ENCODE measurements at places on chromosomes 12 and 14. TPM values are rescaled to one million over a fixed set of nuclear protein-coding genes. Genes with fewer than 3 reads are reported as not detected.
A peak's percentile ranks its signal among the peaks of the same experiment; 100 is the strongest.

GRCh38 chr12:93904124-93904523, 226.9 kb downstream of the CRADD start:
- DNase-seq, result no peak

DNA sequence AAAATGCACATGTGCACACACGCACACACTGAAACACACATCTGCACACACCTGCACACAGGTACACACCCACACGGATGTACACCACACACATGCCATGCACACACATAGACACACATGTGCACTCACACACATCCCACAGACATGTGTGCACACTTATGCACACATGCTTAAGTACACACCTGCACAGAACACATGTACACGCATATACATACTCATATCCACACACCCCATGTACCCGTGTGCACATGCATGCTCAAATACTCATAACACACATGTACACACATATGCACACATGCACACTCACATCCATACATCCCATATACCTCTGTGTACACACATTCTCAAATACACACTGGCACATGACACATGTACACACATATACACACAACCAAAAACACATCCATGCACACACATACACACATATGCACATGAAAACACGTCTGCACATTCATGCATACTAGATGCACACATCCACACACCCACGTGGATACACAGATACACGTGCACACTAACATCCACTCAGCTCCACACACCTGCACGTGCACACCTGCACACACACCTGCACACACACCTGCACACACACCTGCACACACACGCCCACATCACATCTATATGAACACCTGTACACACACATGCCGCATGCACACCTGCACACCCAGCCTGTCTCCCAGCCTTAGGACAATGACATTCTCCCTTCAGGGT, 336.7 kb downstream of the ADGRD1 start:
- no peak for DNase-seq

DNA sequence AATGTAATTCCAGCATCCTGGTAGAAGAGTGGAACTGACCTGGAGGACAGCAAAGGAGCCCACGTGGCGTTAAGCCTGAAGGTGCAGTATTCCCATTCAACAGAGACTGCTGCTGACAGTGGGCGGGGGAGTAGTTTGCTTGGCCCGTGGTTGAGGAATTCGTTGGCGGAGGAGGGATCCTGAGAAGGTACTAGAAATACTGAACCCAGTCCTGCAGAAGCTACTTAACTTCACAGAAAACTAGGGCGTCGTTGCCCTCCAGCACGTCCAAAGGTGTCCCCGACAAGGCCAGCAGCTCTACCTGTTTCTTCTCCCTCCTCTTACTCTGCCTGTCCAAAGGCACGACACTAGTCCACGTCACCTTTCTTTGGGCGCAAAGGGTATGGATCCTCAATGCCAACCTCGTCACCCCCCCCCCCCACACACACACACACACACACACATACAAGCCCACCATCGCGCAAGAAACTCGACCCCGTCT, 303 bp downstream of the PUS7L start:
- DNase-seq, result no peak

GRCh38 chr12:55637467-55637866, 775 bp downstream of the OR10P1 start:
- DNase-seq, result no peak

DNA sequence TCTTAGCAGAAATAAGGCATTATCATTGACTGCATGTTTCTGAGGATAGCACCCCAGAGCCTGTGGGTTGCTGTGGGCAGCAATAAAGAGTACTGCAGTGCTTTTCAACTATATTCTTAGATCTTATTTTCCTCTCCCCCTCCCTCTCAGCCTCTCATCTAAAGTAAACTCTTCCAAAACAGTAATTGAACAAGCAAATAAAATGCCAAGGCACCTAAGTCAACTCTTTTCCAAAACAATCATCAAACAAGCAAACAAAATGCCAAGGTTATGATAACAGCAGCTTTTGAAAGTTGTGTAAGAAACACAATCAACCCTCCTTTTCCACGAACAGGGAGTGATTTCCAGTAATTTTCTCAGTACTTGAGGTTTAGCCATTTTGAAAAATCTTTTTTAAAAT, 1542.6 kb downstream of the AACS start:
- no peak for DNase-seq

DNA sequence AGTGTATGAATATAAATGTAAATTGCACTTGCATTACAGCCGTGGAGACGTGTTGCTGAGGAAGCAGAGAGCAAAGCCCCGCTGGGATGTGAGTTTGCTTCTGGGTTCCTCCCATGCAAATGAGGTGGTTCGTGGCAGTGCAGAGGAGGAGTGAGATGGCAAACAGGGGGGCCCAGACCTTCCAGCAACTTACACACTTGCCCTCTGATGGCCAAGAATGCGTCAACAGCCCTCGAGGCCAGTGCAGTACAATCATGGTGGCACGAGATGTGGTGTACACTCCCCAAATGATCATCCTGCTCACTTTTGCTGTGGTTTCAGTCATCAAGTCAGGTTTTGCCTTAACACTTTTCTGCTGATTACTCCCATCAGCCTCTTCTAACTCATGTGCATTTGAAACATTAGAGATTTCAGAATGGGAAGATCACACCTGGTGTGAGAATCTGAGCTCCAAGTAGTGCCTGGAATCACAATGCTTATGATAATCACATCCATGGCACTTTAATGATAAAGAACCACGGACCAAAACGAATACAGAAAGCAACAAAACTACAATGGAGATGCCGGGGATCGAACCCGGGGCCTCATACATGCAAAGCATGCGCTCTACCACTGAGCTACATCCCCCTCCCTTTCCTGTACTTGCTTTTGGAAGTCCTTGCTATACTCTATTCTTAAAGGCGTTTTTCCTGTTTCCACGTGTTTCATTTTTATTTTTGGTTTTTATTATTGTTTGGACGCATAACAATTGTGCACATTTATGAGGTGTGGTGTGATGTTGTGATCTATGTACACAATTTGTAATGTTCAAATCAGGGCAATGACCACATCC, 7.0 kb upstream of the UBC start:
- DNase-seq, result no peak

Gene BCL7A
- 9.8 TPM for total RNA-seq

GRCh38 chr12:13368971-13369370, 172.4 kb downstream of the EMP1 start:
- no peak for DNase-seq

- DNase-seq, result no peak
Observed at GRCh38 chr12:57622293-57623245, 10.4 kb downstream of the B4GALNT1 start.

Gene ESR2
- 0.05 TPM for total RNA-seq

DNA sequence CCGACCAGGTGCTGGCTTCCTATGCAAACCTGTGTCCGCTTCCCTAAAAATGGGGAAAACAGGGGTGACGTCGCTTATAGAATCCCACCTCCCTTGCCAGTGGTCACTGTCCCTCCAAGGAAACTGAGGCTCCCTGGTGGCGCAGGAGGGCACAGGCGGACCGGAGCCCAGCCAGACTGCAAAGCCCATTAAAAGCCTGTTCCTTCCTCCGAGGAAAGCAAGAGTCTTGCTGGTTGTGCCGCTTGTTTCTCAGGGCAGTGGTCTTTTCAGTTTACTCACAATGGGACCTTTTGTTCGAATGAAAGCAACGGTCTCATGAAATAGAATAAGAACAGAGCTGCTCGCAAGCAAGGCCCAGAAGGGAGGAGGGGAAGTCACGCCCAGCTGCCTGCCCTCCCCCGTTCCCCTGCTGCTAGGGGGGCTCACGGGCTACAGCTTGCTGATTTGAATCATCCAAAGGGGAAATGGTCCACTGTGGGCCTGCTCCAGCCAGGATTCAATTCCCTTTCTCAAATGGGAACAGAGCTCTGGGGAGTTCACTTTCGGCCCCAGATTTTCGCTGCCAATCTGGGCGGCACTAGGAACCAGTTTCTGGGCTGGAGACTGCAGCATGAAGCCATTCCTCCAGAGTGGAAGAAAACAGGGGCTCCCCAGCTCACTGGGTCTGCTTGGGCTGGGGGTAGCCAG, 4.6 kb upstream of the SELPLG start:
- DNase-seq, result no peak

Gene PMCH
- not detected for total RNA-seq

Gene RHEBL1
- total RNA-seq, result 2.3 TPM

Gene CDC42BPB
- total RNA-seq, result 191 TPM

Gene LPAR5
- not detected for total RNA-seq

Gene OTOGL
- total RNA-seq, result 0.10 TPM

Gene IL31
- total RNA-seq, result not detected

Gene ZNF891
- total RNA-seq, result 0.39 TPM

DNA sequence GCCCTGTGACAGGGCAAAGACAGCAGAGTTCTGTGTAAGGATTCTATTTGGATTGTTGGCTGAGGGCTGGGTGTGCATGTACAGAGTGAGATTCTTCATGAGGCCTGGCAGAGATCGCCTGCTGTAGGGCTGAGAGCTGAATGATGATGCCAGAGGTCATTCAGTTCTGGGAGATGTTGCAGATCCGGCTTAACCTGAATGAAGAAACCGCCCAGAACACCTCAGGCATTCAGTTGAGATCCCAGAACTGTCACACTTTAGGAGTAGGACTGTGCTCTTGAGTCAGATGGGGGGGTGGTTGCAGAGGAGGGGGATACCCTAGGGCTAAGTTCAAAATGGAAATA, 5.8 kb upstream of the EVL start:
- no peak for DNase-seq

Gene SLCO1B1
- total RNA-seq, result not detected

Gene PACS2
- total RNA-seq, result 124 TPM

Gene GUCY2C
- total RNA-seq, result not detected

Gene LRFN5
- 1.4 TPM for total RNA-seq

GRCh38 chr14:99127651-99128167, 144.3 kb downstream of the BCL11B start:
- DNase-seq, result no peak

GRCh38 chr12:58781609-58782008, 138.7 kb downstream of the LRIG3 start:
- DNase-seq, result no peak

- no peak for DNase-seq
Observed at GRCh38 chr14:105888151-105888550, 361.8 kb downstream of the TMEM121 start.

DNA sequence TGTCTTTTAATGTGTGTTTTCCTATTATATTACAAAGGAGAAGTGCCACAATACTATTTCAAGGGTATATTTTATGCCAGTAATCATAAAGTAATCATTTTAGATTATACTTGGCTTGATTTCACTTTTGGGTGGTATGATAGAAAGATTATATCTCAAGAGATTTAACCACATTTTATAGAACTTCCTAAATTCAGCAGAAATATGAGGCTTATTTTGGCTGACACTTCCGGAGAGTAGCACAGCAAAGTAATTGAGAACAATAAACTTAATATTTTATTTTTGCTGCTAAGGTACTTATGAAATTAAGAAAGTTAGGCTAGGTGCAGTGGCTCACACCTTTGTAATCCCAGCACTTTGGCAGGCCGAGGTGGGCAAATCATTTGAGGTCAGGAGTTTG, 319.1 kb downstream of the NPAS3 start:
- no peak for DNase-seq

GRCh38 chr12:121128908-121129810, 3.5 kb upstream of the P2RX7 start:
- DNase-seq, result peak; percentile 63

Gene KSR2
- 1.3 TPM for total RNA-seq

DNA sequence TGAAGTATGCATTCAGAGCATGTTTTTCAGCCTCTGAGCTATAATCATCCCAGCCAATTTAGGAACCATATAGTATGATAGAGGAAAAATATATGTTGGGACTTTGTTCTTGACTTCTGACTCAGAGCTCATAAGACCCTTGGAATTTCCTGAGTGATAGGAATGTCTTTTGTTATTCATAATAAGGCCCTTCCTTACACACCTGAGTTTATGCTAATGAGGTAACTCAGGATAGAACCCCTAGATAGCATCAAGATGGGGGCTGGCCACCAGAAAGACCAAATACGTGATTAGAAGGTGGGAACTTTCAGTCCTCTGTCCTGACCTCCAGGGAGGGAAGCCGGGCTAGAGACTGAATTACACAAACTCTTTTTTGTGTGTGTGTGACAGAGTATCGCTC, 32.4 kb upstream of the PLEK2 start:
- DNase-seq, result no peak

GRCh38 chr14:67674139-67674479, 323 bp downstream of the VTI1B start:
- DNase-seq, result no peak

- no peak for DNase-seq
Observed at GRCh38 chr12:81468206-81468605, 290.9 kb downstream of the PPFIA2 start.

Gene ANO4
- total RNA-seq, result 0.05 TPM

GRCh38 chr12:47387994-47388393, 308.2 kb upstream of the AMIGO2 start:
- no peak for DNase-seq

- DNase-seq, result no peak
Observed at GRCh38 chr12:66744956-66745383, 66.1 kb upstream of the GRIP1 start.

Gene TOMM20L
- not detected for total RNA-seq

Gene TMEM179
- total RNA-seq, result 0.53 TPM

DNA sequence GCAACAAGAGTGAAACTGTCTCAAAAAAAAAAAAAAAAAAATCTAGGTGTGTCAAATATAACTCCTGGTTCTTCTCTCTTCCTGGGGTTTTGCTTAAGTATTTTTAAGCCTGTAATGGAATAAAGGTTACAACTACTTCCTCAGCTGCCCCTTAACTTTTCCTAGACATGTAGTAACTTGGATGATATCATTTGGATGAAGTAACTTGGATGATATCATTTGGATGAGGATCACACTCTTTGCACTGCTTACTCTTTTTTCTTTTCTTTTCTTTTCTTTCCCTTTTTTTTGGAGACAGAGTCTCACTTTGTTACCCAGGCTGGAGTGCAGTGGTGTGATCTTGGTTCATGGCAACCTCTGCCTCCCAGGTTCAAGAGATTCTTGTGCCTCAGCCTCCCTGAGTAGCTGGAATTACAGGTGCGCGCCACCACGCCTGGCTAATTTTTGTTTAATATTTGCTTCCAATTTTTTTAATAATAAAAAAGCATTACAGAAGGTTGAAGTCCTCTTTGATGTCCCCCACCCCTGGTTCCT, 775 bp upstream of the FAM186A start:
- no peak for DNase-seq

DNA sequence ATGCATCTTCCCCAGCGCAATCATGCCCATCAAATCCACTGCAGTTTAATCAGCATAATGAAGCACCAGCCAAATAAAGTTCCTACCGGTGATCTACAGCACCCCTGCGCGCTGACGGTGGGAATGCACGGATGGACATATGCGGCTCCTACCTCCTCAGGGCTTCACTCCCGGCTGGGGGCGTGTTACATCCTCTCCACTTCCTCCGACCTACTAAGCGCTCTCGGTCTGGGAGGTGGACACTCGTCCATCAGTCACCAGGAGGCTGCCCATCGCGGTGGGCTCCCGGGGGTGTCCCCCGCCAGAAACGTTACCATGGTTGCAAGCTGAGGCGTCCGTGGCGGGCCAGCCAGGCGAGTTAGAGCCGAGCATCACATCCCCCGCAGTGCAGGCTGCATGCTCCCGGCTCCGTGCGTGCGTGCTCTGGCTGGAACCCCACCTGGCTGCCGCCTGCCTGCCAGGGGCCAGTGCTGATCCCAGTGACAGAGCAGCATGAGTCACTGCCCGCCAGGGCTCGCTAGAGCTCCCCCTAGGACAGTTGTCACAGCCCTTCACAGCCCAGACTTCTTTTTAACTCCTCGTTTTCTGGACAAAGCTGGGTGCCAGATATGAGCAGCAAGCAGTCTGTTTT, 73.0 kb downstream of the CIT start:
- no peak for DNase-seq

Measured in glomerular endothelial cell (primary cell).